ENCODE measurements at places on chromosomes 7 and 10. TPM values are rescaled to one million over a fixed set of nuclear protein-coding genes. Genes with fewer than 3 reads are reported as not detected.

- peak; percentile 64 for DNase-seq
These were observed 61.5 kb downstream of the CHN2 start for GRCh38 chr7:29255906-29256692.

DNA sequence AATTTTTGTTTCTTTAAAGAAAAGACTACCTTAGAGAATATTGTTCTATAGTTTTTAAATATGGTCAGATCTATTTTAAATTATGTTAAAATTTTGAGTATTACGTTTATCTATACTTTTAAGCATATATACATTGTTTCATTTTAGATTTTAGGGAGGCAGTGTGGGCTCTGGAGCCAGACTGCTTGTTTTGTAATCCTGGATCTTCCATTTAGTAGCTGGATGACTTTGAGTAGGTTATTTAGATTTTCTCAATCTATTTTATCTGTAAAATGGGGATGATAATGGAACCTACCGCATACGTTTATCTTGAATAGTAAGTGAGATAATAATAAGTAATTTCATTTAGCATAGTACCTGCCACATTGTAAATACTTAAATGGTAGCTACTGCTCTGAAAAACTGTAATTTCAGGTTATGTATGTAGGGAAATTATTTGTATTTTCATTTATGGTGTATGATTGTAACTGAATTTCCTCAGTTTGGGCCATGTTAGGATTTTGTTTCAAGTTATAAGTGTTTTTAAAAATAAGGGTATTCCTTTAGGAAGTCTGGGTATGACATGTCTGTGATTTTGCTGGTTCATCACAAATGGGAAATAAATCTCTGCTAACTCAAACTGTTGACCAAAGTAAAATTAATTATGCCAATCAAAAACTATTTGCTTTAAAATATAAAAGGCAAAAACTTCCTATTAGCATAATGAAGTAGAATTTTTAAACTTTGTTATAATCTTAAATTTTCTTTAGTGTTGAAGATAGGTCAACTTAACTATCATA is 6.5 kb downstream of the PTEN start:
- DNase-seq, result no peak

DNA sequence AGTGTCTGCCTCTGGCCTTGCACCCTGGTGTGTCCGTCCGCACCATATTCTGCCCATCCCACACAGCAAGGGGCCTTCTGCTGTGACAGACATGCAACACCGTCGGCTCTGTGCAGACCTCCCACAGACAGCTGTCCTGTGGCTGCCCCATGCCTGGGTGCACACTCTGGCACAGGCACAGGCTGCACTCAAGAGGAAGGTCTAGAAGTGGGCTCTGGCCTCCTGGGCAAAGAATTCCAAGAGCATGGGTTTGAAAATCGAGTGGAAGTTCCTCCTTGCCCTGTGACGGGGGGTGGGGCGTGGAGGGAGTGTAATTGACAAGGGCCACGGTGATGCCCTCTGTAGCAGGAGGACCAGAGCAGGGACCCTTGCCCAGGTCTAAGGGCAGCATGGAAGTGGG is 4.3 kb upstream of the LOXL4 start:
- no peak for DNase-seq

DNA sequence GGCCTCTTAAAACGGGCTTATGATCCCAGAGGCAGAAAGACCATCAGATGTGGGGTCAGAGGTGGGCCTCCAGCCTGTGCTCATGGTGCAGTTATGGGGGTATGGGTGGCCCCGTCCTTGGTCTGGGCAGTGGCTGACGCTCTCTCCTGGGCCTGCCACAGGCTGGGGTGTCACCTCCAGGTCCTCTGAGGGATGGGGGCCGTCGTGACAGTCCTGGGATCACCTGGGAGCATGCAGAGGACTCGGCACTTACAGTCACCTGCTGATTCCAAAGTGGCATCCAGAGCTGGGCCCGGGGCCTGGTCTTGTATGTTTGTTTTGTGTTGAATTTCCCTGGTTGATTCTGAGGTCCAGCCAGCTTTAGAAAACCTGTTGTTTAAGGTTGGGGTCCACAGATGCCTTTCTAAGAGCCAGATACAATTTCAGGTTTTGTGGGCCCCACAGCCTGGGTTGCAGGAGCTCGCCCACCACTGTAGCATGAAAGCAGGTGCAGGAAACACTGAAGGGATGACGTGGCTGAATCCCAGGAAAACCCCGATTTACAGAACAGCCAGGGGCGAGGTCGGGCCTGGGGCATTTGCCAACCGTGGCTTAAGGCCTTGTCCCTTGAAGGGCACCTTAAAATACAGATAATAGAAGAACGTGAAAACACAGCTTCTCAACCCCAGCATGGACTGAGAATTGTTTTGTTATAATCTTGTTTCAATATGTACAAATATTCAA is 170.7 kb upstream of the PPP2R2D start:
- no peak for DNase-seq

GRCh38 chr10:131238669-131239280 is 72.7 kb downstream of the TCERG1L start:
- DNase-seq, result no peak

- DNase-seq, result no peak
These were observed 57.8 kb upstream of the TNRC18 start for GRCh38 chr7:5481241-5482019.

- no peak for DNase-seq
These were observed 25.1 kb downstream of the MKX start for GRCh38 chr10:27720529-27720928.

DNA sequence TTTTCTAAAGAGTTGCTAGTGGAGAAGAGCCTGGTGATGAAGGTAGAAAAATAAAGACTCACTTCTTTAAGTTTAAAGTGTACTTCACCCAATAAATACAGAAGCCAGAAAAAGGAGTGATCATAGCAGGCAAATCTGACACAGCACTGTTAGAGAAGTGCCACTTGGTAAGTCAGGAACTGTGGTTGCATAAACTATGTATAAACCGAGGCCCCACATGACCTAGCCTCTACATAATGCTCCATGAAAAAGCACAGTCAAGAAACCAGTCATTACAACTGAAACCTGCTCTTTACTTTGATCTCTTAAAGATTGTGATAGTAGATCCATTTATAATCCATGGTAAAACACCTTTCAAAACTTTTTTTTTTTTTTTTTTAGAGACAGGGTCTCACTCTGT is 172.1 kb upstream of the PHYHIPL start:
- DNase-seq, result no peak

GRCh38 chr10:1687623-1688150 is 49.6 kb downstream of the ADARB2 start:
- no peak for DNase-seq

DNA sequence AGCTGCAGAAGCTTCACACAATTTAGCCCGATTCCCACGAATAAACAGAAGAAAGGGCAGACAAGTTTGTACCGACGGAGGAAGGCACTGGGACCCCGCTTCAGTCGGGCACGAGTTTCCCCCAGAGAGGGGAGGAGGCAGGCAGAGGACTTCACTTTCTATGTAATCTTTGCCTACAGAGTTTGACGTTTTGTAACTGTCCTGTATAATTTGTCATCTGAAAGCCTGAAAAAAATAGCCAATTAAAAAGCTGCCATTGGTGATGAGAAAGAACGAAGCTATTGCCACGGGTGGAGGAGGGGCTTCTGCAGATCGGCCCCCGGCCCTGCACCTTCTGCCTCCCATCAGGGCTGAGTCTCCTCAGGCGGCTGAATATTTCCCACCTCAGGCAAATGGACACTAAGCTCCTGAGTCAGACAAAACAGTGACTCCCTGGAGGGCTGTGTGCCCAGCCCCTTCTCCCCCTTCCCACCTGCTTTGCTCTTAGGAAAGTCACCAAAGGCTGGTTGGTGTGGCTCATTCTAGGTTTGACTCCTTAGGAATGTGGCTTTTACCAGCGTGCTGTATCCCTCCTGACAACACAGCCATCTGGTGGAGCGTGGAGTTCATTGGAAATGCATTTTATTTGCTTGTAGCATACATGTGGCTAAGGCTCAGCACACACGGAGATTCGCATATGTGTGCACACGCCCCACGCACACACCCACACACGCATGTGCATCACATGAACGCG is 117.4 kb downstream of the VIPR2 start:
- no peak for DNase-seq

DNA sequence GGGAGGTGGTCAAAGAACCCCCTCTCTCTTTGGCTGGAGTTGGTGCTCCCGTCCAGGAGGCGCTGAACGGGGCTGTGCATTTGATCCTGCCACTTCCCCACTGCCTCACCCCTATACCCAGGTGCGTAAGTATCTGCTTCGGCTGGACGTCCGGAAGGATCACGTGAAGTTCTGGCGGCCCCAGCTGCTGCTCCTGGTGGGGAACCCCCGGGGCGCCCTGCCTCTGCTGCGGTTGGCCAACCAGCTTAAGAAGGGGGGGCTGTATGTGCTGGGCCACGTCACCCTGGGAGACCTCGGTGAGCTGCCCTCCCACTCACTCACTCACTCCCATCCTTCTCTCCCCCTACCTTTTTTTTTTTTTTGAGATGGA is 5.6 kb upstream of the TRIP6 start:
- no peak for DNase-seq

DNA sequence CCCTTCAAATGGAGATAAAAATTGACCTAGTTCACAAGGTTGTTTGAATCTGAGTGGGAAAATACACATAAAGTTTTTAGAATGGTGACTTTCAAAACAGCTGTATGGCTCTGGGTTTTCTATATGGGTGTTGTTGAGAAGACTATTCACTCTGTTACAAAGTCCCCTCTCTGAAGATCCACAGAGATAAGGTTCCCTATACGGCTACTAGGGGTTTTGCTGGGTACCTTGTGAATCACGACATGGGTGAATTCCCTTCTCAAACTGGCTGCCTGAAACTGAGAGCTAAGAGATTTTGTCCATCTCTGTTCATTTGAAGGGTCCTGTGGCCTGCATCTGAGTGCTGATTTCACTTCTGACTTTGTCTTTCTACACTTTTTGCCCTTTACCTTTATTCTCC is 11.8 kb upstream of the SLC13A1 start:
- DNase-seq, result no peak

DNA sequence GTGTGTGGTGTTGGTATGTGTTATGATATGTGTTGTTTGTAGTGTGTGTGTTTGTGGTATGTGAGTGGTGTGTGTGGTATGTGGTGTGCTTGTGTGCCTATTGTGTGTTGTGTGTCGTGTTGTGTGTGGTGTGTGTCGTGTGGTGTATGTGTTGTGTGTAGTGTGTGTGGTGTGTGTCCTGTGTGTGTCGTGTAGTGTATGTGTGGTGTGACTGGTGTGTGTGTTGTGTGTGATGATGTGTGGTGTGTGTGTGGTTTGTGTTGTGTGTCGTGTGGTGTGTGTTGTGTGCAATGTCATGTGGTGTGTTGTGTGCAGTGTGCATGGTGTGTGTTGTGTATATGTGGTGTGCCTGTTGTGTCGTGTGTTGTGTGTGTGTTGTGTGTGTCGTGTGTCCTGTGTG is 144.6 kb downstream of the DNAJB6 start:
- DNase-seq, result no peak

DNA sequence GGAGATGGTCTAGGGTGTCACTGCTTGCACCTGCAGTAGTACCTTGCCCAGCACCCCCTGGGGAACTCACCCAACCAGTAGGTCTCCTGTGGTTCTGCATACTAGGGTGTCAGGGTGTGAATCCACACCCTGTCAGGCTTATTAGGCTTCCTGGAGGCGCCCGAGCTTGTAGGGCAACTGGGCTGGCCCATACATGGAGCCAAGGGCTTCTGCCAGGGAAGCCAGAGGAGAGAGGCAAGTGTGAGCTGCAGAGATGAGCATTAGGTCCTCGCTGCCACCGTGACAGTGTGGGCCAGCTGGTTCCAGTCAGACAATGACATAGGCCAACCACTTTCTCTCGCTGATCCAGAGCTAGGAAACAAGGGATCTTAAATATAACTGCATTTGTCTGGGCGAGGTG is 11.2 kb downstream of the MXI1 start:
- DNase-seq, result no peak

DNA sequence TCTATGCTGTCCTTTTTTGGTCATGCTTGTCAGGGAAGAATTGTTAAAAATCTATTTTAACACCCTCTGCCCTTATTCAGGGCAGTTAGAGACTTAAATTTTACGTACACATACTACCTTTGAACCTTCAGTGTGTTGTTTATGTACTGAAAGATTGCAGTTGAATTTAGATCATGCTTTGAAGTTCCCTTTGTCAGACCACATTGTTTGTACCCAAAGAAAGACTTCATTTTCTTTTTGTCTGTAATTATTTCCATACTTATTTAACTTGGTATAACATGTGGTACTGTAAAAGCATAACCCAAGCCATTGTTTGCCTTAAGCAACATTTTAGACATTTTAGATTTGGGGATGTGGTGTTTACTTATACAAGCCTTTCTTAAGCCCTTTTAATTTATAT is 96.1 kb downstream of the MMRN2 start:
- DNase-seq, result no peak

DNA sequence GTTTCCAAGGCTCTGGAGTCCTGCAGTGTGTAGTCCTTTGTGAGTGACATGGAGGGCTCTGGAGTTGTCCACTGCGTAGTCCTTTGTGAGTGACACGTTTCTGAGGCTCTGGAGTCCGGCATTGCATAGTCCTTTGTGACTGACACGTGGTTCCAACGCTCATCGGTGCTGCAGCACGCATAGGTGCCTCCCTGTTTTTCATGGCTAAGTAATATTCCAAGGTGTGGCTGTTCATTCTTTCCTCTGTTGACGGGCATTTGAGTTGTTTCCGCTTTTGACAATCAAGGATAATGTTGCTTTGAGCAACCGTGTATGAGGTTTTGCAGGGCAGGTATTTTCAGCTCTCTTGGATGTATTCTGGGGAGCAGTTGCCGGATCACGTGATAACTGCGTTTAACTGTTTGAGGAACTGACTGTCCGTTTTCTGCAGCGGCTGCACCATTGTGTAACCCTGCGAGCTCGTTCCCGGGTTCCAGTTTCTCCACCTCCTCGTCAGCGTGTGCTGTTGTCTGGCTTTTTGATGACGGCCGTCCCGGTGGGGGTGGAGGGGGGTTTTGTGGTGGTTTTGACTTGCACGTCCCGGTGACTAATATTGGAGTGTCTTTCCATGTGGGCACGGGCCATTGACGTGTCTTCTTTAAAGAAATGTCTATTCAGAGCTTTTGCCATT is 21.1 kb downstream of the FAM20C start:
- no peak for DNase-seq

DNA sequence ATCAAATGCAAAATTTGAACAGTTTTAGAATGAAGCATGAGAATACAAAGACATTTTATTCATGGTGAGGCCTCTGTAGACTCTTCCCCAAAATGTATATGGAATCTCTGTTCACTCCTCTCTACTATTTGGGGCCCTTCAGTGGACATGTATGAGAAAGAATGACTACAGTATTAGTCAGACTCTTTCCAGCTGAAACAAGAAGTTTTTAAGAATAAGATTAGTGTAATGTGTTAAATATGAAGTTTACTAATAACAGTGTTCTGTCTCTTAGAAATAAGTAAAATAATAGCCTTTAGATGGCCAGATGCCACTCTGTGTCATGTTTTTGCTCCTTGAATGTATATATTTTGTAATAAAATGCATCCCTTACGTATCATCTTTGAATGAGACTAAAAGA is 585.6 kb downstream of the SUGCT start:
- DNase-seq, result no peak

GRCh38 chr10:70587045-70587658 is 15.4 kb downstream of the PRF1 start:
- no peak for DNase-seq

GRCh38 chr10:128570319-128570995 is 444.2 kb upstream of the MKI67 start:
- DNase-seq, result no peak

The ACBD5 gene
- 19.1 TPM for total RNA-seq

The C10orf105 gene
- total RNA-seq, result not detected

The NPC1L1 gene
- total RNA-seq, result not detected

The LDB3 gene
- not detected for total RNA-seq

The HMX3 gene
- total RNA-seq, result not detected

The HECW1 gene
- total RNA-seq, result not detected

The SOSTDC1 gene
- not detected for total RNA-seq

The SPAG6 gene
- not detected for total RNA-seq
